ENCODE measurements at places on chromosomes 4 and X.

DNA sequence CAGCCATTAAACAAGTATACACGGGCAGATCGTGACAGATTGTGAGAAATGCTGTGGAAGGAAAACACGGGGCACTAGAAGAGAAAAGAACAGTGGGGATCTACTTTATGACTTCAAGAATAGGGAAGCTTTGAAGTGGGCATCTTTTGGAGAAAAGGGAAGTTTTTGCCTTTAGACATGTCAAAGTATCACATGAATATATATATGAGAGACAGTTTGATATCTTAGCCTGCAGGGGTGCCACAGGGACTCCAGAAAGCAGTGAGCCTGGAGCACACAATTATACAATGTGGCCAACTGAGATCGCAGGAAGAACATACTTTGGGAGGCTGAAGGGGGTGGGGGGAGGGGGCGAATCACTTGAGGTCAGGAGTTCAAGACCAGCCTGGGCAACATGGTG, 35.7 kb downstream of the RELL1 start:
- no peak for DNase-seq

GRCh38 chr4:78299565-78299972, 242.4 kb downstream of the FRAS1 start:
- DNase-seq = no peak

DNA sequence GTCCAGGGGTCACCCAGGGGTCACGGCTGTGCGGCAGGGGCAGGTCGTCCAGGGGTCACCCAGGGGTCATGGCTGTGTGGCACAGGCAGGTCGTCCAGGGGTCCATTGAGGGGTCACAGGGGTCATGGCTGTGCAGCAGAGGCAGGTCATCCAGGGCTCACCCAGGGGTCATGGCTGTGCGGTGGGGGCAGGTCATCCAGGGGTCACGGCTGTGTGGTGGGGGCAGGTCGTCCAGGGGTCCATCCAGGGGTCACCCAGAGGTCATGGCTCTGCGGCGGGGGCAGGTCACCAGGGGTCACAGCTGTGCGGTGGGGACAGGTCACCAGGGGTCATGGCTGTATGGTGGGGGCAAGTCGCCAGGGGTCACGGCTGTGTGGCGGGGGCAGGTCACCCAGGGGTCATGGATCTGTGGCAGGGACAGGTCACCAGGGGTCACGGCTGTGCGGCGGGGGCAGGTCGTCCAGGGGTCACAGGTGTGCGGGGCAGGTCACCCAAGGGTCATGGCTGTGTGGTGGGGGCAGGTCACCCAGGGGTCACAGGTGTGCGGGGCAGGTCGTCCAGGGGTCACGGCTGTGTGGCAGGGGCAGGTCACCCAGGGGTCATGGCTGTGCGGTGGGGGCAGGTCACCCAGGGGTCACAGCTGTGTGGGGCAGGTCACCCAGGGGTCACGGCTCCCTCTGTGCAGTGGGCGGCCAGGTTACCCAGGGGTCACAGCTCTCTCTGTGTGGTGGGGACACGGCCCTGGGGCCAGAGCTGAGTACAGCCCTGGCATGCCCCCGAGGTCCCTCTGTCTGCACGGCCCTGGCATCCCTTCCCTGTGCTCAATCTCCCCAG, 16.0 kb downstream of the ATP5ME start:
- no peak for DNase-seq

- no peak for DNase-seq
These were observed 53.4 kb downstream of the ABCG2 start for GRCh38 chr4:88104902-88105610.

DNA sequence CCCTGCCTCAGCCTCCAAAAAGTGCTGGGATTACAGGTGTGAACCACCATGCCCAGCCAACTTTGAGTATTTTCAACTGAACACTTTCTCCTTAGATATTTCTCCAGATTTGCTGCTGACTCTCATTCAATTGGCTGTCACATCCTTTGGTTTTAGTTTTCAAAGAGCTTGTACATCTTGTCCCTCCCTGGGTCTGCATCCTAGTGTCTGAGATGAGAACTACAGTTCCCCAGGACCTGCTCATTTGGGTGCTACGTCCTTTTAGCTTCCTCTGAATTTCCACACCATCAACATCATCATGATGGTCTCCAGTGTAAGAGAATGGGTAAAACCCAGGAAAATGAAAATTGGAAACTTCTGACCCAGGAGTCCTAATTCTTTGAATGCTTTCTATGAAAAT, 312.9 kb downstream of the NLGN4X start:
- DNase-seq = no peak

DNA sequence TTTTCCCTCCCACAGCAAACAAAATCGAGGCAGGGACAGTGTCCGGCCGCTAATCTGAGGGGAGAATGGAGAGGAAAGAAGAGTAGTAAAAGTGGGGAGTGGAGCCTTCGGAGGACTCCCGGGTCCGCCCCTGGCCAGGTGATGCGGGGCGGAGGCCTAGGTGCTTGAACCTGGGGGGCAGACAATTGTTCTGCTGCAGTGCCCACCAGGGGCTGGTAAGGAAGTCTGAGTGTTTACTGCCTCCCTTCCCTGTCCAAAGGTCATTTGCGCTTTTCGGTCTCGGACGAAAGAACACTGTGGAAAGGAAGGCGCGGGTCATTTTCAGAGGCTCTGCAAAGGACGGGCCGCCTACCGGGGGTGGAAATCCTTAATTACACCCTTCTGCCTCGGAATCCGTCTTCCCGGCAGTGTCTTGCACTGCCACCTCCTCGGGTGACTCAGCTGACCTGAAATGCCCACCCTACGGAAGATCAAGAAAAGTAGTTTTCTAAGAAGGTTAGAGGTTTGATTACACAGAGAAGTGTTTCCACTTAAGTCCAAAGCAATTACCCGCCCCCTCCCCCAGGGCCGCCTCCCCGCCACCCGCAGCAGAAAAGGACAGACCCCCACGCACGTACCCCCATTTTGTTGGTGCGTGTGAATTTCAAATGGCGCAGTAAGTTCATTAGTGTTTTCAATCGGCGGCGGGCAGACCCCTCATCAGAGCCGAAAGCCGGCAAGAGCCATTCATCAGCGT, 99.9 kb upstream of the TENM3 start:
- DNase-seq = no peak

DNA sequence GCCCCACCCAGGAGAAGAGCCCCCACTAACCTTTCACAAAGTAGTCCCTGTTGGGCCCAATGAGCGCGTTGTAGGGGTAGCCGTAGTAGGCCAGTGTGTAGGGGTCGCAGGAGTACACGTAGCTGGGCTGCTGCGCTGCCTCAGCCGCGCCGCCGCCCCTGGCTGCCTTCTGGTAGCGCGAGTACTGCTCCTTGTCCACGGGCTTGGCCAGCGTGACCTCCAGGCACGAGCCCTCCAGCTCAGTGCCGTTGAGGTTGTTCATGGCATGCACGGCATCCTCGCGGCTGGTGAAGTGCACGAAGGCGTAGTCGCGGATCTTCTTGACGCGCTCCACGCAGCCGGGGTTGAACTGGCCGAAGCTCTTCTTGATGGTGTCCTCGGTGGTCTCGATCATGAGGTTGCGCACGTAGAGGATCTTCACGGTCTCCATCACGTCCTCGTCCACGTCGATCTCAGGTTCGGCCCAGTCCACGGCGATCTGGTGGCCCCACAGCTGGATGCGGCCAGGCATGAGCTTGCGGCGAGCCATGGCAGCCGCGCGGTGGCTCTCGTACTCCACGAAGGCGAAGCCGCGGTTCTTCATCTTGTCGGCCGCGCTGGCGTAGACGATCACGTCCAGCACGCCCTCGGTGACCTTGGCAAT, 102.7 kb downstream of the CHRNA9 start:
- DNase-seq = no peak

- DNase-seq = no peak
These were observed 113.0 kb upstream of the TLR3 start for GRCh38 chr4:185955826-185956543.

- no peak for DNase-seq
These were observed 7.7 kb upstream of the HAND2 start for GRCh38 chr4:173537613-173538147.

GRCh38 chr4:137923494-137923893, 318.7 kb downstream of the SLC7A11 start:
- no peak for DNase-seq

DNA sequence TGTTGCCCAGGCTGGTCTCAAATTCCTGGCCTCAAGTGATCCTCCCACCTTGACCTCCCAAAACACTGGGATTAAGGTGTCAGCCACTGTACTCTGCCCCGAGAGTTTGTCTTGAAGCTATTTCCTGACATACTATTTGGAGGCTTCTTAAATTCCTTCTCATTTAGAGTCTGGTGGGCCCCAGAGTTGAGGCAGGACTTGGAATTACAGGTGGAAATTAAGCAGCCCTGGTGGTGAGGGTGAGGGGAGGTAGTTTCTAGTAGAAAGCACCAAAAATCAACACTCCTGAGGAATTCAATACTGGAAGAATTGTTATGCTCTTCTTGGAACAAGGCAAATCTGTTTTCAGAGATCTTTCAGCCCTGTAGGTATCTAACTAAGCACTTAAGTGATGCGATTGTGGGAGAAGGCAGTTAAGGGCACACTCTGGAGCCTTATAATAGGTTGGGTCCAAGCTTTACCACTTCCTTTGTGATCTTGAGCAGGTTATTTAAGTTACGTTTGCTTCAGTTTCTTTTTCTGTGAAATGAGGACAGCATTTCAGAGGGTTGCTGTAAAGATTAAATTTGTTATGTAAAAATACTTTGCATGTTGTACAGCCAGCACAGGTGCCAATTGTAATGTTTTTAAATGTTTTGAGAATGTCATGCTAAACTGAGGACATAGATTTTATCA, 200.7 kb downstream of the SOWAHB start:
- DNase-seq = no peak

DNA sequence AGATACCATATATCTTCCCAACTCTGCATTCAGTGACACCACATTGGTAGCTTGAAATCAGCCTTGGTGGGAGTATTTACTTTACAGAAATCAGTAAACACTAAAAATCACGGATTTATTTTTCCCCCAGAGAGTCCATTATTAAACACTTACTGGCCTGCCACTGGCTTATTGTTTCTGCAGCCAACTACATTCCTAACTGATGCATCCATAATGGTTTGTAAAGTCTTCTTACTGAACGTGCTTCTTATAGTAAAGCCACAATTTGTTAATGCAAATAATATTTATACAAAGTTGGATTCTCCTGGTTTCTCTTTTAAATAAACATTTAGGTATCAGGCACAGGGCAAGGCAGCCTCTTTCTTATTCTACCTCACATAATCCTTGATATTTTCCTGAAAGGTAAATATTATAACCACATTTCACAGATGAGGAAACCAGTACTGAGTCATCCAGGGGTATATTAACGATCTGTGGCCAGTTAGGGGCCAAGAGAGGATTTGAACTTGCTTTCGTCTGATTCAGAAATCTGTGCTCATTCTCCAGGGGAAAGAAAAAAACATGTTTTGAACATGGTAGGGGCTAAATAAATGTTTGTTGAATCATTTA, 136.5 kb downstream of the RAB28 start:
- no peak for DNase-seq

DNA sequence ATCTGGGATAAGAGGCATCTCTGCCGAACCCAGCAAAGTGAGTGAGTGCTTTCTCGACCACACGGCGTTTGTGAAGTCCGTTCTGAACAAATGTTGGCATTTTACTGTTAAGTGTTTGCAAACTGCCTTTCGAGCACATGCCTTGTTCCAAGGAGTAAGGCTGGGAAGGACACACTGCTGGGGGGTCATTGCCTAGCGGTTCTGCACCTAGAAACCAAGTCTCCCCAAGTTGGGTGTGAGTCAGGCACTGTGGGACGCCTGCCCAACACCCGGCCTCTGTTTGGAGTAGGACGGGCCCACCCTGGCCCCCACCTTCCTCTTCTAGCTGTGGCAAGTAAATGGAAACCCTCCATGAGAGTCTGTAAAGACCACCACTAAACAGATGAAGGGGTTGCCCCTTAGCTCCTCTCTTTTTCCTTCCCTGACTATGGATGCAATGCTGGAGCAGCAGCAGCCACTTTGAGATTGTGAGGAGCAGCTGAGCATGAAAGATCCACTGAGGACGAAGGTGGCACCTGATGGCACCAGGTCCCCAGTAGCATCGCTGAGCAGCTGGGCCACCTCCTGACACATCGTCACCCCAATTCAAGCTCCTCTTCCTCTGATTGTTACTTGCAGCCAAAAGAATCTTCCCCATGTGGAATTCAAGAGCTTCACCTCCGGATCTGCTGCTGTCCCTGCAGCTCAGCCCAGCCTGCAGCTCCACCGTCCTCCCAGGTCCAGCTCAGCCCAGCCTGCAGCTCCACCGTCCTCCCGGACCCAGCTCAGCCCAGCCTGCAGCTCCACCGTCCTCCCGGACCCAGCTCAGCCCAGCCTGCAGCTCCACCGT, 6.3 kb downstream of the CPLX1 start:
- DNase-seq = no peak

- no peak for DNase-seq
These were observed 13.7 kb upstream of the ANKRD50 start for GRCh38 chr4:124726269-124726668.

- DNase-seq = no peak
These were observed 104.0 kb upstream of the ARHGEF9 start for GRCh38 chrX:63889001-63889400.

DNA sequence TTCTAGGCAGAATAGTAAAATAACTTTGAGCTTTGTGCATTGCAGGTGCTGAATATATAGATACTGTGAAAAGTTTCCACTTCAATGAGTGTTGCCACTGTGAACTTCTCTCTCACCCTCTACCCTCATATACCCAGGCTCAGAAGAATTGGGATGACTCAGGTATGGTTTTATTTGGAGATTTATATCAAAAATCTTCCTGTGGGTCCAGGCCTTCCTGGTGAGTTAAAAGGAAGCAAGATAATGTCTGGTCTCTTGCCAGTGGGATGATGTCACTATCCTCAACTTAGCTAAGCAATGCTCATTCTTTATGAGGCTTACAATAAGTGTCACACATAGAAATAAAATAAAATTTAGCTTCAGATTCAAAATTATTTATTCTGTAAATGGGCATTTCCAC, 153.3 kb upstream of the TENT5D start:
- DNase-seq = no peak

- DNase-seq = no peak
These were observed 45.6 kb downstream of the BBS12 start for GRCh38 chr4:122777846-122778673.

- DNase-seq = no peak
These were observed 110.7 kb downstream of the ARHGAP10 start for GRCh38 chr4:147842573-147842972.

DNA sequence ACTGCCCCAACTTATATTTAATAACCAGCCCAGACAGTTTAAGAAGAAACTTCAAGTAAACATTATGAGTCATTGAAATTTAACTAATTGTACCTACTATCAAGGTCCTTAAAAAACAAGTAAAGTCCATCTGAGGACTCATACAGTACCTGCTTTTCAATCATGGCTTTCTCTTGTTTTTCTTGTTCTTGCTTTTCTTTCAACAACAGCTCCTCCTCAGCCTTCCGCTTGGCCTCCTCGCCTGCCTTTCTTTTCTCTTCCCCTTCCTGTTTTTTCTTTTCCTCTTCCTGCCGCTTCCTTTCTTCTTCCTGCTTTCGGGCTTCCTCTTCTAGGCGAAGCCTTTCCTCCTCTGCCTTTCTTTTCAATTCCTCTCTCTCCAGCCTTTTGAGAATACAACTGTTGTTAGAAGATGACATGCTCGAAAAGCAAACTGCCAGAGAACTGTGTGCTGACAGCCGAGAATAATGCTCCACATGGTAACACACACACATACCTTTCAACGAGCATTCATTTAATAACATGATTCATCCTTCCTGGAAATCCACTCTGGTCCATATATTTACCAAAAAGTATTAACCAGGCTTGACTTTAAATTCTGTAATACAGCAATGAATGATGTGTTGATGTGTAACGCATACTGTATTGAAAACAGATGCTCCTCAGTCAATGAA, 25.2 kb upstream of the BCLAF3 start:
- DNase-seq = no peak
